ENCODE measurements at places on chromosomes 11 and 22. TPM values are rescaled to one million over a fixed set of nuclear protein-coding genes. Genes with fewer than 3 reads are reported as not detected.

Gene OR5I1
- total RNA-seq: not detected

Gene DGCR6
- 4.3 TPM for total RNA-seq

Gene CLDN5
- 255 TPM for total RNA-seq

Gene IFITM10
- 2.3 TPM for total RNA-seq

Gene TNNT3
- total RNA-seq: 4.6 TPM

Gene GNAZ
- total RNA-seq: 13.9 TPM

Gene FAM180B
- not detected for total RNA-seq

Gene AQP11
- 0.47 TPM for total RNA-seq

Gene OVOL1
- not detected for total RNA-seq

Gene RAB38
- total RNA-seq: 1.9 TPM

Gene PTPRCAP
- total RNA-seq: 5.5 TPM

Gene IGSF9B
- total RNA-seq: 29.7 TPM

Gene CENPM
- total RNA-seq: 5.4 TPM

Data from omental fat pad (tissue), 4 donors.